ENCODE measurements at places on chromosomes 11 and 22. TPM values are rescaled to one million over a fixed set of nuclear protein-coding genes. Genes with fewer than 3 reads are reported as not detected.

- DNase-seq: no peak
Measured at GRCh38 chr11:68574308-68574707, 110.0 kb upstream of the GAL start.

DNA sequence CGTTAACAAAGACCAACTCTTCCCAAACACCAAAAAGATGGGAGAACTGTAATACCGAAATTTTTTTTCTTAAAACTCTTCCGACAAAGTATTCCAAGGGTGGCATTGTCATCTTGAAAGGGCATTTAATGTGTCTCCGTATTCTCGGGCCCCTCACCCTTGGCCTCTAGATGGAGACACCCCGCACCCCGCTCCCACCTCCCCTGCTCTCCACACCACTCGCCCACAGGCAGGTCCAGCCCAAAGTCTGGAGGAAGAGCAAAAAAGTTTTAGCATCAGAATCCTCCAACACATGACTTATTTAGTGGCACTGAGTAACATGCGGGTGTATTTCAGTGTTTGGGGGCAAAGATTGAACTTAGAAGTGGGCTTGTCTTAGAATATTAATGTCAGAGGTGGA lies 20.7 kb downstream of the SPATA19 start:
- no peak for DNase-seq

GRCh38 chr11:65882120-65883057 lies 2.8 kb downstream of the CTSW start:
- no peak for DNase-seq

- DNase-seq: no peak
Measured at GRCh38 chr22:21916309-21916918, 36.2 kb downstream of the PPM1F start.

- no peak for DNase-seq
Measured at GRCh38 chr11:8283100-8283464, 19.4 kb upstream of the LMO1 start.

GRCh38 chr11:84289381-84289906 lies 1003.3 kb upstream of the CCDC90B start:
- DNase-seq: no peak

- no peak for DNase-seq
Measured at GRCh38 chr11:130600616-130601015, 152.2 kb downstream of the ADAMTS15 start.

DNA sequence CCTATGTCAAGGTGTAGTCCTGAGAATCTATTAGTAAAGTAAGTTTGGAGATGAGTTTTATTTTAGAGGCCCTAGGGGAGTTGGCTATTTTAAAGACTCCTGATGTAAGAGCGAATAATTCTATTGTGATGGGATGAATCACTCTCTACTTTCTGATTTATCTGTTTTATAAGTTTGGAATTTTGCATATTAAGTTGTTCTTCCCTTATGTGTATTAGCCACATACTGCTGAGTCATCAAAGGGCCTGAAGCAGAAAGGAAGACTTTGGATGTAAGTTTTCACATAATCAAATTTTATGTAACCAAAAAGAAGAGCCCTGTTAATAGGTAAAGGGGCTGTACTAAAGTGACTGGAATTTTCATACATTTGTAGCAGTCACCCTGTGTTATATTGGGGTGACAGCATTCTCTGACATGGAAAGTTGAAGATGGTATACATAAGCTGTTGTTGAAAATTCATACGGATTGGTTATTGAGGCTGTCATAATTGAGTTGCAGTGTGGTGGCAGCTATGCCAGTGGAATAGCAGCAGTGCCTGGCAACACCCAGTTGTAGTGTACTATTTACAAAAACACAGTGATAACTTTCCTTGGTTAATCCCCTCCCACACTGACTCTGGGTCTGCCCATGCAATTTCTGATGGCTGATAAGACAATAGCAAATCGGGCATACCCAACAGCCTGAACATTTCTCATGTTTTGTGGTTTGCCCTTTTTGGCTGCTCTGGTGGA lies 90.6 kb upstream of the NTM start:
- DNase-seq: no peak

DNA sequence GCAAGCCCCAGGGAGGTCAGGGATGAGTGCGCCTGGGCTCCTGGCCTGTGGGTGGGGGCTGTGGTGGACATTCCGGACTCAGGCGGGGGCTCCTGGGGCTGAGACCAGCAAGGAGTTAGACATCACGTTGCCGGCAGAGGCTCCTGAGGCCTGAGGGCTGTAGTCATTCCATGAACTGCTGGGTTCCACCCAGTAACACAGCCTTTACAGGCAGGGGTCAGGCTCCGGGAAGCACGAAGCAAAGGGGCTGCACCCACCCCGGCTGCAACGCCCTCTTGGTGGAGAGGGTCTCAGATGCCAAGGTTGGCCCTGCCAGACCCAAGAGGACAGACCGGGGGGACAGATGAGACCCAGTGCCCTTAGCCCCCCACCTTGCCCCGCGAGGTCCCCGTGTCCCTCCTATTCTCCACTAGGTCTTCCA lies 9.0 kb downstream of the TNNT3 start:
- no peak for DNase-seq

DNA sequence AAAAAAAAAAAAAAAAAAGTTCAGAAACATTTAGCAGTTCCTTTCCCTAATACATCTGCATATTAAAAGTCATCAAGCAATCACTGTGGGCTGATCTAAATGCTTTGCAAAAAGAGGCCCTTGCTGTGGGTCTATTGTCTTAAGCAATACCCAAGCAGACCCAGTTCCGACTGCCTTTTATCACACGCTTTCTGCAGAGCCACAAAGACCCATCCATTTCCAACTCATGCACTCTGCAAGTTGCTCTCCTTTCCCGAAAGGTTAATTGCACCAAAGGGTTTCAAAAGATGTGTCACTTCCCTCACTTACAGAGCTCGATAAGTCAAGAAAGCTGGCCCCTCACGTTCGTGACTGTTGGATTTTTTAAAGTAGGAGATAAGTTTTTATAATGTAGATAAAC lies 138.9 kb downstream of the MPPED1 start:
- DNase-seq: no peak

GRCh38 chr11:72381584-72382090 lies 52.7 kb downstream of the CLPB start:
- no peak for DNase-seq

DNA sequence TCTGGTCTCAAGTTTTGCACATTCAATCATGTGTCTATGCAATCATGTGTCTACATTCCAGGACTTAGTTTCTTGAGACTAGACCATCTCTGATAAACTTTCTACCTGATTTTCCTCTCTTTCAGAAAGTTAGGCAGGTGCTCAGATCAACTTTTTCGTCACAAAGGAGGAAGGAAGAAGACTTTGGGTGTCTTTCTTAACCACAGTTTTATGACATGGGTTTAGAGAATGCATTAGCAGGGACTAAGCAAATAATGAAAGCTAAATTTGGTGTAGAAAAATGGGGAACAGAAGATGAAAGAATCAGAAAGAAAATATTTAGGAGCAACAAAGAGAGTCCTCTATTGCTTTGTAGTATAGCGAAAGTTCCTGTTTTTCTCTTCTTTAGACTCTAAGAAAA lies 7.7 kb upstream of the GLYATL1B start:
- DNase-seq: no peak

DNA sequence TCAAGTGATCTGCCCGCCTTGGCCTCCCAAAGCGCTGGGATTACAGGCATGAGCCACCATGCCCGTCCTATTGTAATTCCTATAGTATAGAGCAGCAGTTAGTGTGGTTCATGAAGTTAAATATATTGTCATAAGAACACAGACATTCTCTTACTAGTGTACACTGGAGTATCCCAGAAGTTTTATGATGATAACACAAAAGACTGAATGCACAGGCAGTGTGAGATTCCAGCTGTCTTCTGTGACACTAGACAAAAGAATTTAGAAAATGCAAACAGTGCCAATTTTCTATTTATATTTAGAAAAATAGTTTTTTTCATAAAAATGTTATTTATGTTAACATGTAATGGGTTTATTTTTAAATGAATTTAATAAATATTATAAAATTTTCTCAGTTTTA lies 39.4 kb upstream of the RBX1 start:
- no peak for DNase-seq

- DNase-seq: no peak
Measured at GRCh38 chr11:113773092-113773415, 438 bp downstream of the ZW10 start.

GRCh38 chr11:62600367-62601121 lies 1.1 kb downstream of the MTA2 start:
- no peak for DNase-seq

DNA sequence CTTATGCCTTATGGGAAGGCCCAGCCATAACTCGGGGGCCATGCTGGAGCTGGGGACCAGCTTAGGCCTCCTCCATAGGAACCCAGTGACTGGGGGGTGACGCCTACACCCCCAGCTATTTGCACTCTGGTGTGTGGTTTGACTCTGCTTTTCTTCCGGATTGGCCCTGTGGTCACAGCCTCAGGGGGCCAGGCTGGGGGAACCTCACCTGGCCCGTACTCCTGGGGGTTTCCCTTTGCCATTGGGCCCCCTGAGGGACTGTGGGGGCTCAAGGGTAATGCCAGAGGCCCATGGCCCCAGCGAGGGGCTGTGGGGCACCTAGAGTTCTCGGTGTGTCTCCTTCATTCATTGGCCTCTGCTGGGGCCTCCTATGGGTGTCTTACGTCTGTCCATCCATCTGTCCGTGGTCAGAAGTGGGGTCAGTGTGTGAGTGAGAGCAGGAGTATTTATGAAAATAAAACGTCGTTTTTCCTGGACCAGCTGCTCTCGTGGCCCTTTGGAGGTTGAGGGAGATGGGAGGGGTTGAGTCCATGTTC lies 6.3 kb upstream of the SH3BP1 start:
- DNase-seq: peak; percentile 53

- peak; percentile 22 for DNase-seq
Measured at GRCh38 chr11:61728940-61729219, 23.6 kb upstream of the MYRF start.

NXPE1 gene
- total RNA-seq: not detected

LMO1 gene
- not detected for total RNA-seq

CFAP300 gene
- not detected for total RNA-seq

SYT9 gene
- total RNA-seq: not detected

TNNT3 gene
- 9.7 TPM for total RNA-seq

KRTAP5-1 gene
- total RNA-seq: not detected

ABTB2 gene
- total RNA-seq: 2.7 TPM

Measured in activated CD4-positive, alpha-beta memory T cell treated with anti-CD3 and anti-CD28 coated beads, Interleukin-2, amount 10 ng/mL, durations not matched to agents 7 days and 5 days (primary cell).